Activated T-cell treated with anti-CD3 and anti-CD28 coated beads for 24 hours (primary cell): ENCODE measurements at places on chromosomes 3 and 15.

GRCh38 chr3:181326637-181327223 is 337.2 kb upstream of the DNAJC19 start:
- no peak for DNase-seq

- DNase-seq = no peak
These were observed 520.6 kb downstream of the MFSD1 start for GRCh38 chr3:159322322-159322939.

GRCh38 chr3:152860736-152861135 is 25.8 kb downstream of the P2RY1 start:
- no peak for DNase-seq

DNA sequence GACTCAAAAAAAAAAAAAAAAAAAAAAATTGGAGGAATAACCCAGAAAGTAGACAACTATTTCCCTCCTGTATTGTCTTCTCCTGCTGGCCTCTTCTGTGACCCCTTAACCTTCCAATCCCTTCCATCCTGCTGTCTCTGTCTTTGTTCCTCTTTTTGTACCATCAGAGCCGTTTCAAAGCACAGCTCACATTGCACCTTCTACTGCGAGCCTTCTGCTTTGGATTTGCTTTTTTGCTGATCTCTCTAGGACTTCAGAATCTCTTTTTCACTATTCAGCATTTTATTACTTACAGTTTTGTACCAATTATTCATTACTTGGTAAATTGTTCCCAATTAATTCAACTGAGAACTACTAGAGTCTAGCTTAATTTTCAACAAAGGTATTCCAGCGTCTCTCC is 284.0 kb upstream of the TBL1XR1 start:
- no peak for DNase-seq

DNA sequence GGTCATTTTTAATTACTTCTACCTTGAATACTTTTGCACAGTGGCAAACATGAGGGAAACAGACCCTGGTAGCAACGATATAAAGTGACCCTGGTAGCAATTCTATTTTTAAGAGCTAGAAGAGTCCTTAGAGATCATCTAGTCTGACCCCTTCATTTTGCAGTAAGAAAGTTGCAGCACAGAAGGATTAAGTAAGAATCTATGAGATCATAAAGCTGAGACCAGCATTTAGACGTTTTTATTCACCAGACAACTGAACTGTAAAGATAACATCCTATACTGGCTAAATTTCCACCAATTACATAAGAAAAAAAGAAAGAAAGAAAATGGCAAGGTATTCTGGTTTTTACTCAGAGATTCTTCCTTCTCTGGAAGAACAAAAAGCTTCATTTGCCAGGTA is 49.9 kb downstream of the LRRFIP2 start:
- DNase-seq = no peak

GRCh38 chr3:13113346-13114330 is 40.4 kb upstream of the IQSEC1 start:
- no peak for DNase-seq

- no peak for DNase-seq
These were observed 125.8 kb upstream of the MRPS22 start for GRCh38 chr3:139218046-139218445.
